ENCODE measurements at places on chromosomes 5 and 9.

GRCh38 chr9:123615381-123615780 lies 259.4 kb downstream of the CRB2 start:
- no peak for DNase-seq

DNA sequence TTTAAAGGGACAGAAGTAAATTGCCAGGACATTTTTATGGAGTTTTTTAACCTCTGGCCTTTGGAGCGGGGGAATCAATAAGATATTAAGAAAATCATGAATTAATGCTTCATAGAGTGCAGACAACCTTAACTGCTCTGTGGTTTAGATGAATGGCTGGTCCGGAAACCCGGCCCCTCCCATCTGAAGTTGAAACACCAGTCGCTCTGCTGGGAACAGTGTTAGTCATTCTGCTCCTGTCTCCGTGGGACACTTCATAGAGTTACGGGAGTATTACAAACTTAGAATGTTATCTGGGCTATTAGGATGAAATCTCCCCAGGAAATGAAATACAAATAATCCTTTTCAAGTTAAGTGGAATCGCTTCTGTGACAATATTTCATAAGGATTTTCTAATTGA lies 110.1 kb upstream of the IRX2 start:
- DNase-seq, result no peak

DNA sequence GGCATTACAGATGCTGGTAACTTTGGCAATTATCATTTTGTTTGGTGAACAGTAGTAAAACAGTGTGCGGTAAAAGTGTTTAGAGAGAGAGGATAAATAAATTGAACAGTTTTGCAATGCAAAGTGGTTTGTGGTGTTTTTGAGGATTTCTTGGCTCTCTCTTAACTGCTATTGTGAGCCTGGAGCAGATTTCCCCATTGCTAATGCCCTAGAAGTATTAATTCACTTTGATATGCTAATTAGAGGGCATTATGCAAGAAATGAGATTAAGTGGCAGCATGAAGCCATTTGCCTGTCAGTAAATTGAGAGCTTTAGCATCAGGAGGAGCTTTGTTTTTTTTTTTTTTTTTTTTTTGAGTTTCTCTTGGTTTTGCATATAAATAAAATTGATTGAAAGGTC lies 8.2 kb downstream of the PBX3 start:
- no peak for DNase-seq

- DNase-seq, result no peak
Observed at GRCh38 chr5:179986328-179986727, 78.6 kb upstream of the TBC1D9B start.

- no peak for DNase-seq
Observed at GRCh38 chr9:108386032-108386431, 469.8 kb downstream of the ACTL7B start.

GRCh38 chr5:170413897-170414296 lies 24.7 kb upstream of the KCNMB1 start:
- no peak for DNase-seq

DNA sequence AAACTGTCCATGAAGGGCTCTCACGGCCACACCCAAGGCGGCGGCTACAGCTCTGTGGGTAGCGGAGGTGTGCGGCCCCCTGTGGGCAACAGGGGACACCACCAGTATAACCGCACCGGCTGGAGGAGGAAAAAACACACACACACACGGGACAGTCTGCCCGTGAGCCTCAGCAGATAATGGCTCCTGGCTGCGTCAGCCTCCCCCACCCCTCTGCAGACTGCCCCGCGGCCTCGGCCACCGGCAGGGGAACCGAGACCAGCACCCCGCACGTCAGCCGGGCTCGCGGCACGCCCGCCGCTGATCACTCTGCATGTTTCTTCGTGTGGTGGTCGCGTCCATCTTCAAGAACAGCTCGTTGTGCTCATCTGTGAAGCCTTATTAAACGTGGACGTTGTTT lies 41.5 kb downstream of the TENT4A start:
- DNase-seq, result no peak

DNA sequence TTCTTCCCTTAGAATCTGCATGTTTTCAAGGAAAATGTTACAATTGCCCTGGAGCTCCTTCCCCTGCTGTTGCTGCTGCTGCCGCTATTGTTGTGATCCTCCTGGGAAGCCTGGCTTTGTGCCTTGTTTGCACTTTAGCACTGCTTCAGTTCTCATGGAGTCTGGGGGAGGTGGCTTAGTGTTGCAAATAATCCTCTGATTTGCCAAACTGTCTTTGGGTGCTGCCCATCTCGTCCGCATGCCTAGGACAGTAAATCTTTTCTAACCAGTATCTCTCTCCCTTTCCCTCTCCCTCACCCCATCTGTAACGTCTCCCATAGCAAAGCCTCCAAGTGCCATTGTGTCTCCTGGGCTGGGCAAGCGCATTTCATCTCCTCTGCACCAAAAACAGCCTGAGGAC lies 30.3 kb downstream of the FAM240B start:
- DNase-seq, result no peak
